Activated gamma-delta T cell treated with Interleukin-2 at 50 U/mL for 16 hours (primary cell): ENCODE measurements at places on chromosomes 5 and 9.

DNA sequence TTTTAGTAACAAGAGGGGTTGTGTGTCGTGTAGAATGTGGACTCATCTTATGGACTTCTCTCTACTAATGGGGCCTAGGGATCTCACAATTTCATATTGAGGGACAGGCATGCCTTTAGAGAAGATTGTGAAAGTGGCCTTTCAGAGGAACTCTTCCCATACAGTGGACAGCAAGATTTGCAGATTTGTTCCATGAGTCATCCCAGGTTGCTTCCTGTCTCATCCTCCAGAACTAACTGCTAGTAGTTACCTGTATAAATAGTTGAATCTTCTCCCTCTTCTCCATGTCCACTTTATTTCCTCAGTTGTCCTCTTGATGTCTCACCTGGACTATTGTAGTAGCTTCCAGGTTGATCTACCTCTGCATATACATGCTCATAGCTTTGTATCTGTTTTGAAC lies 997.5 kb upstream of the CTNND2 start:
- DNase-seq, result no peak

- no peak for DNase-seq
Observed at GRCh38 chr9:124062172-124062571, 50.6 kb downstream of the LHX2 start.

DNA sequence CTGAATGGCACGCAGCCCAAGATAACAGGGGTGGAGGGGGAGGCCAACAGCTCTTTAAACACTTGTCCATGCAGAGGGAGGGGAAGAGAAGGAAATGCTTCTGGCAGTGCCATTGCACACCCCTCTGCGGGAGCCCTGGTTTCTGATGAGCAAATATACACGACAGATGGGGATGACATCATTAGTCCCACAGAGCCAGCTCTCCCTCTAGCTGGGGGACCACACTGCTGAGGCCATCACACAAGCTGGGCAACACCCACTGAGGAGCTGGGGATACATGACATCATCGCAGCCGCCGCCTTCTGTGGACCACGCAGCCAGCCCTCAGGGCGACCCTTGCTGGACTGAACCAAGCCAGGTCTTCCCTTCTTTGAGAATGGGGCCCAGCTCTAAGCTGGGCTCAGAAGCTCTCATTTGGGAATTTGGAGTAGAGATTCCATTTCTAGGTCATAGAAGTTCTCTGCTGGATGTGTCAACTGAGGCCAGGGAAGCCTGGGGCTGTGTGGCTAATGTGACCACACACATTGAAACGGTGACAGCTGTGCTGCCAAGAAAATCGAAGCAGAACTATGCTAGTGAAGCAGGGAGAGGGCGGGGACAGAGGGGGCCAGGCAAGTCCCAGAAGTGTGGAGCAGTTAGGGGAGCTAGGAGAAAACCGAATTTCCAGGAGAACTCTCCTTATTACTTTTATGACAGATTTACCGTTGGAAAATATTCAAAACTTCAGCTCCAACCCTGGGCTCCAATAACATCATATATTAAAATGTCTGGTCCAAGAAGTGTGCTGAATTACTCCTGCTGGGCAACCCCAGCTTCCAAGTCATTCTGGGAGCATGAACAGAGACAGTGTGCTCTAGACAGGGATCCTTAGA lies 79.5 kb downstream of the PRRT1B start:
- DNase-seq, result no peak

- no peak for DNase-seq
Observed at GRCh38 chr5:38807570-38808483, 38.0 kb upstream of the OSMR start.

GRCh38 chr5:114477816-114478334 lies 116.0 kb downstream of the KCNN2 start:
- DNase-seq, result no peak

GRCh38 chr5:145976431-145977155 lies 40.2 kb downstream of the SH3RF2 start:
- DNase-seq, result no peak

GRCh38 chr5:125411744-125412560 lies 665.5 kb upstream of the ZNF608 start:
- DNase-seq, result no peak

DNA sequence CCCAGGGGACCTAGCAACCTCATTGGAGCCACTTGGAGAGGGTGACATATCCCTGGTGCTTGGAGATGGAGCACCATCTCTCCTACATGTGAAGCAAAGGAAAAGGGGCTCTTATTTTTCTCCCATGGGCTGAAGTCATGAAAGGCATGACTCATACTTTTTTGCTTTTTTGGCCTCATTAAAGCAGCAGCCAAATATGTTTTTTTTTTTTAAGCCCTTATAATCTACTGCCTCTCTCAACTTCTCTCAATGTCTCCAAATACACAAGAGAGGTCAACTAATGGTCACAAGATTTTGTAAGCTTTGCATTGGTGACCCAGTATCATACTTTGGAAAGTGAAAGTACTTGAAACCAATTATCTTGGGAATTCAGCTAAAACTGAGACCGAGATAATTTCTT lies 1.6 kb upstream of the CFAP90 start:
- DNase-seq, result no peak

DNA sequence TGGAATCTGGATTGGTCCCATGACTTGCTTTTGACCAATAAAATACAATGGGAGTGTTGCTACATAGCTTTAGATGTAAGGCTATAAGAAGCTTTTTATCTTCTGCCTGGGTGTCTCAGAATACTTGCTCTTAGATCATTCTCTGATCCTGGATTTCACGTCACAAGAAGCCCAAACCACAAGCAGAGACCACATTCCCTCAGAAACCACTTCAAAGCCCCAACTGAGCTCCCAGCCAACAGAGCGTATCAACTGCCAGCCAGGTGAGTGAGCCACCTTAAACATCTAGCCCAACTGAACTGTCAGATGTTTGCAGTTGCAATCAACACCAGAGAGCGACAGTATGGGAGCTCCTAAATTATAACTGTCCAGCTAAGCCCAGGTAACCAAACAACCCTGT lies 687.1 kb downstream of the TLE1 start:
- peak; percentile 3 for DNase-seq

DNA sequence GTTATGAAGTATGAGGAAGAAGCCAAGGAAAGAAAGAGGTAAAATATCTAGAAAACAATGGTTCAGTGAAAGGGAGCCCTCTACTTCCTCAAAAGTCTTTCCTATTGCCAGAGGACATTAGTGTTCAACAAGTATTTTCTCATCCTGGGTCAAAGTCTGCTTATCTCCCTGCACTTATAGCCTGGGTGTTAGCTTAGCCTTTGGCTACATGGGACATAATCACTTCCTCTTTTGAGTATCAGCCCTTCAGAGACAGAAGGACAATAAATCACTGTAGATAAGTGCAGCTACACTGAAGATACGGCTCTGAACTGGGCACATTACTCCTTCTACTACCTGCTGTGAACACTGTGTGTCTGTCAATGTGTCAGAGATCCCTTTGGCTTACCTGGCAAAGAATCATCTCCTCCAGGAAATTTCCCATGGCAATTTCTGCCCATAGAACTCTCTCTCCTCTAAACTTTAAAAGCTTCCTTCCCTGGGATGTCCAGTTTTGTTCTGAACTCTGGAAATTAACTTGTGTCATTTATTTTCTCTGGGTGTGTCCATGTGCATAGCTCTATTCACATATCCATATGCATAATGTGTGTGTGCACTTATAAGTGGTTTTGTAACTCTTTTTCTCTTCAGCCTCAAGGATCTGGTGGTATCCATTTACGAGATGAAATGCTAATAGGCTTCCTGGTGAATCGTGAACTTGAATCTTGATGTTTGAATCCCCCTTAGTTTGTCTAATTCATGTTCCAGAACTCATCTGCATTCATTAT lies 30.0 kb upstream of the RECK start:
- no peak for DNase-seq

DNA sequence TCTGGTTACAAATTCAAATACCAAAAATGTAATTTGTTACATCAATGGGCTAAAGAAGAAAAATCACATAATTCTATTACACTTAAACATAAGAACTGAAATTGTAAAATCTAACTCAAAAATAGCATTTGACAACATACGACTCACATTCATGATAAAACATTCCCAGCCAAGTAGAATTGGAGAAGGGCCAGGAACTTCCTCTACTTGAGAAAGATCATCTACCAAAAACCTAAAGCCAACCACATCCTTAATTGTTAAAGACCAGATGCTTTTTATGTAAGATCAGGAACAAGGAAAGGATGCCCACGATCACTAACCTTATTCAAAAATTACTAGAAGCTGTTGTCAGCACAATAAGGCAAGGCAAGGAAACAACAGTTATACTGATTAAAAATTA lies 1819.8 kb upstream of the C9orf72 start:
- DNase-seq, result no peak

DNA sequence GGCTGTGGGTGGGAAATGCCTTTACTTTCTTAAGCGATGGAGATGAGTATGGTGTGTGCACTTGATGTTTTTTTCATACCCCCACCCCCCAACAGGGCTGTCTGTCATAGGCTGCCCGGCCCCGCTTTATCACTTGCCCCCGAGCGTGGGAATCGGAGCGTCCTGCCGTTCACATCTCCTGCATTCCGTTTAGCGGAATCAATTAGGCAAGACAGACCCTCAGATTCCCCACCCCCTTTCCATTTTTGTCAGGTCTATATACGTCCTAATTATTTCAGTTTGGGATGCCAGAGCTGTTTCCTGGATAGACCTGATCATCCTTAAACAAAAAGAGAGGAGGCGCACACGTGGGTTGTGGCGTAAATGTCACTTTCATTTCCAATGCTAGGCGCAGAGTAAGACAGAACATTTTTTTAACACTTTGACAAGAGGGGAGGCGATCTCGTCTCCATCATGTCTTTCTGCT lies 217.2 kb downstream of the MEF2C start:
- DNase-seq, result no peak

DNA sequence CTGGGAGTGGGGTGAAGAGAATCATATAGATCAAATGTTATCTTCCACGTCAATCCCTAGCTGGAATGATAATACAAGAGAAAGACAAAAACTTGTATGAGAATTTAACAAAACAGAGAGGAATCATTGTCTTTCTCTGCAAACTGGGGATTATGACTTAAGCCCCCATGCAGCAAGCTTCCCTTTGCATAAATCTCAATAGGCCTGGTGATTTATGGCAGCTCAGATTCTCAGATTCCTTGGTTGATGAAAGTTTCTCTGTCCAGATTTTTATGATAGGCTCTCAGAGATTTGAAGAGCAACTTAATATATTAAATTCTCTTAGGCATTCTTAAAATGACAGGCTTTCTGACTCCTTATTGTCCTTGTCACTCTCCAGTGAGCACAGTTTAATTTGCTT lies 56.0 kb downstream of the RASGRF2 start:
- no peak for DNase-seq

GRCh38 chr5:65506961-65507360 lies 25.2 kb upstream of the ADAMTS6 start:
- no peak for DNase-seq

GRCh38 chr9:134892820-134893420 lies 12.3 kb downstream of the FCN2 start:
- DNase-seq, result no peak

- no peak for DNase-seq
Observed at GRCh38 chr5:161676103-161676502, 9.4 kb upstream of the GABRA6 start.

GRCh38 chr9:70285246-70285645 lies 26.5 kb downstream of the SMC5 start:
- no peak for DNase-seq

DNA sequence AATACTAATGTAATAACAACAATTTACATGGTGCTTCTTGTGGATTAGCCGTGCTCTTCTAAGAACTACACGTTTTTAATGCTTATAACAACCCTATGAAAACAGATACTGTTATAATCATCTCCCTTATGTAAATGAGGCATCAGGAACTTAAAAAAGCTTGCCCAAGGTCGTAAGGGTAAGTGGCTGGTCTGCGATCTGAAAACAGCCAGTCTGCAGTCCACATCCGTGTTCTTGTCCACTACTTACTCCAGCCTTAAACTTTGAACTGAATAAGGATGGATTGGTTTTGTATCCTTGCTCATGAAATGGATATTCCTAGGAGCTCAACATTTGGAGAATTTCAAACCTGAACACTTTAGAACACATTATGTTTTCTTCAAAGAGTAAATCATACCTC lies 26.7 kb downstream of the PAM start:
- DNase-seq, result no peak

DNA sequence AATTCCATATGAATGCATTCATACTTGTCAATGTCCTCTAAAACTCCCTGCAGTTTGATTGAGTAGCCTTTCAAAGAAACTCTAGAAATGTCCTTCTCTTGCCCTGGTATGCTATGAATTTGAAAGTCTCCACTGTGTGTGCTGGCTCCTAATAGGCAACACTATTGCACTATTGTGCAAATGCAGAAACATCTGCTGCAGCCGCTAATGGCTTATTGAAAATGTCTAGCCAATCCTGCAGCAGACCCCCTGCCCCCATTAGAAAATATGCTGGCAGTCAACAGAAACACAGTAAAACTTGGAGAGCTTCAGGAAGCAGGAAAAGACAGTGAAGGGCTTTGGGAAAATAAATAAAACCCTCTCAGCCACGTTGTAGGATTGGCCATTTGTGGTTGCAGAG lies 87.3 kb upstream of the GRAMD2B start:
- no peak for DNase-seq

- no peak for DNase-seq
Observed at GRCh38 chr5:9037048-9037447, 508.8 kb downstream of the SEMA5A start.

DNA sequence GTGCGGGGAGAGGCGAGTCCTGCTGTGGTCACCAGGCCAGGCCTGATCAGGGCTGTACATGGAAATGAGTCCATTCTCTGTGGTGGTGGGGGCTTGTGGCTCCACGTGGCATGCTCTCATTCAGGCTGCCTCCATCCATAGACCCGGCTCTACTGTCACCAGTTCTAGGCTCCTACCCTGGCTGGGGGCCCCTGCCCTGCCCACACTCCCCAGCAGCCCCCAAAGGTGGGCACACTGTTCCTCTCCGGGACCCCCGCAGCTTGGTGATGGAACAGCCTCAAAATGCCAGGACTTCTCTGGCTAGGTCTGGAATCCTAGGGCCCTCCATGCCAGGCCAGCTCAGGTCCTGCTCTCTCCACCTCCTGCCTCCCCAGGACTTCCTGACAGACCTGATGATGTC lies 111.7 kb downstream of the DAB2IP start:
- no peak for DNase-seq

GRCh38 chr5:14587150-14587549 lies 5.6 kb downstream of the OTULINL start:
- DNase-seq, result no peak

DNA sequence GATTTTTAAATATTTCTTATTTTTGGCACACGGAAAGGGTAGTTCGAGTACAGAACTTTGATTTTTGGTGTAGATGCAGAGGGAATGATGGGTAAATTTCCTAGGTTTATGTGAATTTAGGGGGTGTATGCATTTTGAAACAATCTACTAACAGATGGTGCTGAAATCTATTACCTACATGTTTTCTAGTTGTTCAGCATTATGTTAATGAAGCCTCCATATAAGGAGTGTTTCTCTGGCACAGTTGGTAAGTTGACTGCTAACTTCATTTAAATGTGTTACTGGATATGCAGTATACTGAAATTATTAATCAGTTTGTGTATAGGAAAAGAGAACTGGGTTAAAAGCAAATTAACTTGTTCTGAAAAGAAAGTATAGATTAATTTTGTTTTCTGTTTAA lies 17.5 kb downstream of the SUB1 start:
- DNase-seq, result no peak

GRCh38 chr9:83511051-83511450 lies 27.1 kb downstream of the FRMD3 start:
- DNase-seq, result no peak
